ENCODE measurements at places on chromosomes 16 and 17.

DNA sequence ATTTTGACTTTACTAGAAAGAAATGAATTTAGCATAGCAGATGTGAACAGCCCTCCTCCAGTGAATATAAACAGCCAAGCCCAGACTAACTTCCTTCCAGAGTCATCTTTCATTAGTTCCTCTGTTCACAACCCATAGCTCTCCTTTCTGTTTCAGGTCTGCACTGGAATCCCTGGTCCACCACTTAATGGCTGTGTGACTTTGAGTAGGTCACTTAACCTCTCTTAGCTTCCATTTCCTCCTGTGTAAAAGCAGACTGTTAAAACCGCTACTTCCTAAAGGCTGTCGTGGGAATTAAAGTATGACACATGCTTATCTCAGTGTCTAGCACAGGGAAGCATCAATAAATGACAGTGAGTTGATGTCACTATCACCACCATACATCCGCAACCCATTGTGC, 7.5 kb downstream of the SLC6A4 start:
- DNase-seq: no peak

GRCh38 chr17:48192321-48192731, 84.8 kb downstream of the SNX11 start:
- peak; percentile 18 for DNase-seq

DNA sequence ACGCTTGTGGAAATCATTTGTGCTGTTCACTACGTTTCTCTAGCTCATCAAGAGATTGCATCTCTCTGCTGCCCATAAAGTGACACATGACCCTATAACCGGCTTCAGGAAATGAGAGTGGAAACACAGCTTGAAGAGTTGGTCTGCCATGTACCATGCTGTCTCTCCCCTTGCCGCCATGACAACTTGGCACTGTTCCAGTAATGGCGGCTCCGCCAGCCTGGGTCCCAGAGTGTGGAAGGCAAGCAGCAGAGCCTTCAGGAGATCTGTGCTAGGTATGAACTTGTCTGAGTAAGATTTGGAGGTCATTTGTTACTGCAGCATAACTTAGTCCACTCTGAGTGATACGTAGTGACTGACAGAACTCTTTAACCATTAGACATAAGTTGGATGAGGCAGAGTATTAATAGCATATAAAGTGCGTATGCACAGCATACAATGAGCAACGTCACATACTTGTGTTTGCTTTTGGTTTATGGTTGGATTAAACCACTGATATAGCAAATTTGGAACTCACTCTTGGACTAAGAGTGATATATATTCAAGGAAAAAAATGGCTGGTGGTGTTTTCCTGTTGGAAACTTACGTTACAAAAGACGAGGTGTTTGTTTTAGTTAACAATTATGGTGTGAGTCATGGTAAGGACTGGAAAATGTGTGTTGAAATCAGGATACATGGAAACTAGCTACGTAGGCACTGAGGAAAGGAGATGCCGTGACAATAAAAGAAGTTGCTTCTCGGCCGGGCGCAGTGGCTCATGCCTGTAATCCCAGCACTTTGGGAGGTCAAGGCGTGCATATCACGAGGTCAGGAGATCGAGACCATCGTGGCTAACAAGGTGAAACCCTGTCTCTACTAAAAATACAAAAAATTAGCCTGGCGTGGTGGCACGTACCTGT, 24.4 kb upstream of the PMP22 start:
- DNase-seq: no peak

GRCh38 chr16:13315642-13316427, 414.4 kb downstream of the SHISA9 start:
- DNase-seq: no peak

DNA sequence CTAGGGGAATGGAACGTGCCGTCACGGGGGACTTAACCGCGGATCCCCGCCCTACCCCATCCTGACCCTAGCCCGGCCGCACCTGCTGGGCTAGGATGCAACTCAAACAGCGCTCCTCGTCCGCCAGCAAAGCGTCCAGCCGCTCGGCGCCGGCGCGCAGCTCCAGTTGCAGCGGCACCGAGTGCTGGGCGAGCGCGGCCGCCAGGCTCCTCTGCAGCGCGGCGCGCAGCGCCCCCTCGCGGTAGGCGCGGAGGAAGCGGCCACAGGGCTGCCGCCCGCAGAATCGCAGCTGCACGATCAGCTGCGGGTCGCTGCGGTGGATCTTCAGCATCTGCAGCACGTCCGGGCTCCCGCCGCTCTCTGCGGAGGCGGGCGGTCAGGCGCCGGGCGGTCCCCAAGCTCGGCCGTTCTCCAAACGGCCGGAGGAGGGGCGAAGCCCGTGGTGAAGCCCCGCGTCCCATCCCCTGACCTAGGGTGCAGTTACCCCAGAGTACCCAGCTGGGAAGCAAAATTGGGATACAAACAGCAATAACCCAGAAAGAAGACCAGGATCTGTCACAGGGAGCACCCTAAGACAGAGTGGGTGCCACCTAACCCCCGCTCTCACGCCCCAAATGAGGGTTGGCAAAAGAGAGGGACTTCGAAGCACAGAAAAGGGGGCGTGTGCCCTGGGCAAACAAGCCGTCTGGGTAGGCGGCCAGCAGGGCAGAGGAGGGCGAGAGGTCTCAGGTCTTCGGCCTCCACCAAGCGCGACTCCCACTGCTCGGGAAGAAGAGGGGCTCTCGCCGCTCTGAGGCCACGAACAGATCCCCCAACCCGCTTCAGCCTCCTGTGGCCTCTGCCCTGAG, 4.2 kb downstream of the TRADD start:
- peak; percentile 35 for DNase-seq

Measured in NCI-H526 treated with DMSO at 0.1 percent for 48 hours (cell line).